ENCODE measurements at places on chromosomes 6 and 20.
A peak's percentile ranks its signal among the peaks of the same experiment; 100 is the strongest.

DNA sequence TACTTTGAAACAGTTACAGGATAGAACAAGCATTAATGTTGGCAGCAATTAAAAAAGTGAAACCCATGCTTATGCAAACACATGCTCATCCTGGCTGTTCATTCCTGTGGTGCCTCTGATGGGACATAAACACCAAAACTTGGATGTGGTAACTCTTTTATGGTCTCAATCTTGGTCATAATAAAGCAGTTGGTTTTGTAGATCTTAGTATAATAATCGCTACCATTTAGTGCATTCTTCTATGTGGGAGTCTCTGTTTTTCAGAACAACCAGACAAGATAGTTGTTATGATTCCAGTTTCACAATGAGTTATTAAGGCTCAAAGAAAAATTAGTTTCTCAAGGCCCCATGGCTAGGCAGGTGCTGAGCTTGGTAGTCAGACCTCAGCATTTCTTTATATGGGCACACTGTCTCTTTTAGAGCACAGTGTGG lies 184.0 kb downstream of the UTRN start:
- DNase-seq: no peak

DNA sequence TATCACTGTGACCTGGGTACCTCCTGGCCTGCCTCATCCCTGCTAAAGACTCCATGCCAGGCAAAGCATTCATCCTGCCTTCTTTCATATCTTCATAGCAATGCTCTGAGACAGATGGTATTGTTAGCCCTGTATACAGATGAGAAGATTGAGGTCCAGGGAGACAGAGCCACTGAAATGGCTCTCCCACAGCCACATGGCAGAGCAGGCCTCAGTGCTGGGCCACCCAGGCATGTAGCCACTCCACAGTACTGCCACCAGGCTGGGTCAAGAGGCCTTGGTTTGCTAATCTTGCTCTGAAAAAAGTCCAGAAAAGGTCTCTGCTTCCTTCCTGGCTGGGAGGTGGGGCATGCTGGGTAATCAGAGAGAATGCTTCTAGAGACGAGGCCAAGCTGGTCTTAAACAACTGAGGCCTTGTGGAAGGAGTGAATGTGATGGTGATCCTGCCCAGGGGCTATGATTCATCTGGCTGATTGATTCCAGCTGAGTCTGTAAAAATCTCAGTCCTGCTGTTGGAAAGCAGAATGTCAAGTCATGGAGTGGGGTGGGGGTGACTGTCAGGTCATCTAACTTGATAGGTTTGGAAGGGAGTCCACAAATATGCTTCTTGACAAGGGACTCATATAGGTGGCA lies 29.8 kb downstream of the HM13 start:
- peak; percentile 97 for DNase-seq

DNA sequence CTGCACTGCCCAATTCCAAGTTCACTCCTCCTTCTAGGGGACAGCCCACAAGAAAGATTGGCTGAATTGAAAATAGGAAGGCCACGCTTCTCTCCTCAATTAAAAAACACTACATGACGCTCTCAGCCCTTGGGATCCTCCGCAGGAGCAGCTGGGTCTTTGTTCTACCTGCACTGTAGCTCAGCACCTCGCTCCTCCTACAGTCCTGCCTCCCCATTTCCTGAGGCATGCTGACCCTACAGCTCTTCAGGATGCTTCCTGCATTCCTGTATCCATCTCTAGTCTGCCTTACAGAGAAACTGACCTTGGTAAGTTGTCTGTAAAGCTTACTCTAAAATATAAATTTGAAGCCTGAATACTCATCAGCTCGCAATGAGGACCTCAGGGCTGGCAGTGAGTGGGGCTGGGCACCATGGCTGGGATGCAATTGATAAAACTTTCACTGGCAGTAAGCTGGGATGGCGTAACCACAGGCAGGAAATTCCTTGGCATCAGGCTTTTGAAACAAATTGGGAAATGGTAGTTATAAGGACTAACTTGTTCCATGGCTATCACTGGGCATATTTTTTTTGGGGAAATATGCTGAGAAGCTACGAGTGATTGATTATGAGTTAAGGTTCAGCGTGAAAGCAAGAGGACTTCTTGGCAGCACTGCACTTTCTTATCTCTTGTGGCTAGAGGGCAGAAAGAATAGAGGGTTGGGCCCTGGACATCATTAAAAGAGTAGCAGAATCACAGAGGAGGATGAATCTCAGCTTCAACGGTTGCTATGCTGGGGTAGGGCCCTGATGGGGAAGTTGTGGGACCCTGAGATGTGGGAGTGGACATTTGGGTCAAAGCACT lies 11.7 kb upstream of the SIRPB1 start:
- peak; percentile 62 for DNase-seq

DNA sequence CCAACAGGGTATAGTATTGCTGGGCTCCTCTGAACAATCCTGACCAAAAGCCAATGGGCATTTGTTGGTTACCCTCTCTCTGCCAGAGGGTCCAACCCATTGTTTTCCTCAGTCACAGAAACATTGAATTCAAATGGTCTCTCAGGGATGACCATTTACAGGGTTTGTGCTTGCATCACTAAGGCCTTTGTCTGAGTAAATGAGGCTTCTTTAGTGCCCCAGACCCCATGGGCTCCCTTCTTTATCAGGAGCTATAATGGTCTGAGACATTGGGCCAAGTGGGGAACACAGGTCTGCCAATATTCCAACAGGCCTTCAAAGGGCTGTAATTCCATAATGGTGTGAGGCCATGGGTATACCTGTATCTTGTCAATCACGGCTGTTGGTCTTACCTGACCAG lies 27.1 kb downstream of the GSTA2 start:
- DNase-seq: no peak

GRCh38 chr6:166152660-166153059 lies 15.0 kb downstream of the TBXT start:
- no peak for DNase-seq

DNA sequence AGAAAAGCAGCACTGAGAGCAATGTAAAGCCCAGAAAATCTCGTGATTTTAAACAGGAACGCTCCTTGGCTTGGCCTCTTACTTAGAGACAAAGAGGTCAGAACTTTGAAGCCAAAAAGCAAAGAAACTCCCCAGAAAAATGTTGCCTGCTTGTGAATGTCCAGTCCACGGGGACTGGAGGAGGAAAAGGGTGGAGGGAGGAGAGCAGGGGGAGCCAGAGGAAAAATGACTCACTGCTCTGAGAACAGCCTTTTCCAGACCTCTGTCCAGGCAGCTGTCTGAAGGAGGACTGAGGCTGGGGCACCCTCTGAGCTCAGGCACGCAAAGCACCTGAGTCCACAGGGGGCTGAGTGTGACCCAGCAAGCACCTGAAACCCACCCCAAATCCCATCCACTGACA lies 64.7 kb downstream of the TRAM2 start:
- peak; percentile 92 for DNase-seq

GRCh38 chr6:7515363-7515762 lies 26.1 kb upstream of the DSP start:
- DNase-seq: no peak

- DNase-seq: peak; percentile 80
Measured at GRCh38 chr6:109772883-109773431, 81.9 kb downstream of the FIG4 start.

GRCh38 chr6:112980676-112981075 lies 633.5 kb downstream of the RFPL4B start:
- no peak for DNase-seq

- no peak for DNase-seq
Measured at GRCh38 chr20:44800391-44801046, 9.8 kb downstream of the RIMS4 start.

DNA sequence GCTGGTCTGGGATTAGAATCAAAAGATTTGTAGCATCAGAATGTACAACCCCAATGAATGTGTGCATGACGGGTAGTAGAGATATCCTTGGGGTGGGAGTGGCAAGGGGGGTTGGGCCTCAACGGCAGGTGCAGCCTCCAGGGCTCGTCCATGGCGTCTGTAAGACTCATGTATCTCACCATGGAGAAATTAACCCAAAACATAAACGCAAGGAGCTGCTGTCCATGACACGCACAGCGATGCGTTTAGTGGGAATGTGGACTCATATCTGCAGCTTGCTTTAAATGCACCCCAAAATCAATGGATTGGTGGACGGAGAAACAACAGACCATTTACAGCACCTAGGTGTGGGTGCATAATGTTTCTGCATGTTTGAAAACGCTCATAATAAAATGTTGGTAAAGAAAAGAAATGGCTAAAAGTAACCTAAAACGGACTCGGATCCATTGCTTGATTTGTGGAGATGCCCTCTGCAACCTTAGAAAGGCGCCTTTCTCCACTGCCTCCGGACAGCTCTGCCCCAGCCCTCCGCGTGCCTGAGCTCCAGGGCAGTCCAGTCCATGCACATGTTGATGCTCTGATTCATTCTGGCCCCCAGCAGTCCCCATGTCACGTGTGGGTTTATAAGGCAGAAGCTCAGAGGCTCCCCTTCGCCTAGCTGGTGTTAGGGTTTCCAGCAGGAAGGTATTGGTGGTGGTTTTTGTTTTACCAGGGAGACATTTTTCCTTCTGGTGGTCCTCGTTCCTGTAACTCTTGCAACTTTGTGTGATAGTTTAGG lies 24.5 kb downstream of the PYGB start:
- no peak for DNase-seq

DNA sequence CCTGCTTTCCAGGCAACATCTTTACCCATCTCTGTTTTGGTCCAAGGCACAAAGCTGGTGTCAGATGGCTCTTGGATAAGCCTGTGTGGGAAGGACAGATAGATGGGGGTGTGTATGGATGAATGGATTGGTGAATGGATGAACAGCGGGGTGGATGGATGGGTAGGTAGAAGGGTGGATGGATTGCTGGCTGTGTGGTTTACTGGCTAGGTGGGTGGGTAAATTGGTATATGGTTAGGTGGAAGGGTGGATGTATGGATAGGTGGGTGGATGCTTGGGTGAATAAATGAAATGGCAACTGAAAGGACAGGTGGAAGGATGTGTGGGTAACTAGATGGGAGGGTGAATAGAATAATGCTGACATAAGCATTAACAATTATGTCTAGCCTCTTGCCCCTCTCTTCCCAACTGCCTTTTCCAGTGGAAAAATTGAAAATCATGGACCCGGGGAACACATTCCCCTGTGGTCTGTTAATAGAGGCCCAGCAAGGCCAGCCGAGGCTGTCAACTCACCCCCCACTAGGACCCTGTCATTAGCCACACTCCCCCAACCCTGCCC lies 43.8 kb upstream of the RSPO4 start:
- no peak for DNase-seq

DNA sequence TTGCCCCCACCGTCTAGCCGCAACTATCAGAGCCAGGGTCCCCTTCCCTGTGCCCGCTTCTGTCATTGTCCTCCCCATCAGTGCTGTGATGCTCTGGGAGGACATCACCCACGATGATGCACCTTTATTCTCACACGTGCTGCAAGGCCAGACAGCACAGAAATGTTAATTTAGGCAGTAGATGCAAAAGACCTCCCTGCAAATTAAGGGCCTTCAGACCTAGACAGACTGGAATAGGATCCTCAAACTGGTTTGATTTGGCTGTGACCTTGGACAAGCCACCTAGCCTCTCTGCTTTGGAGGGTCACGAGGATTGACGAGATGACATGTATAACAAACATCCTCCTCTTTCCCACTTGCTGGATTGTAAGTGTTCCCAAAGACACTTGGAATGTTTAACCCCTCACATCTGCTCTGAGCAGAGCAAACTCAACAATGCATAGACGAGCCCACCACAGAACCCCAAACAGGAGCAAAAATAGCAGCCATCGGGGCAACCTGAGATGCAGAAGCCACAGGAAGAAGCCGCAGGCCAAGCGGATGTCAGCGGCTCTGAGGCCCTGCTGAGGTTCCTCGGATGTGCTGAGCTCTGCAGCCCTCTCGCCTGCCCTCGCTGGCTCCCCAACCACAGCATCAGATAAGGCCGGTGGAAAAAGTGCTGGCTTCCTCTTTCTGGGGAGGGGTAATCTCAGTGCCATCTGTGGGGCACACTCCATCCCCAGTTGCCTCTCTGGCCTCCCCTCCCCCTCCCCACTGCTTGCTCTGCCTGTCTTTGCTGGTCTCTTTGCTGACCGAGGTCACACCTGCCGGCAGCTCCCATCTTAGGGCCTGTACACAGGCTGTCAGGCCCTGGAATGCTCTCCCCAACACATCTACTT lies 35.3 kb downstream of the TOX2 start:
- no peak for DNase-seq

GRCh38 chr6:168016721-168017525 lies 19.5 kb downstream of the KIF25 start:
- DNase-seq: peak; percentile 35
